ENCODE measurements at places on chromosomes 11 and 22.

GRCh38 chr11:57274904-57275498 lies 38.0 kb upstream of the APLNR start:
- no peak for DNase-seq

GRCh38 chr22:22196018-22196533 lies 48.5 kb upstream of the VPREB1 start:
- no peak for DNase-seq

GRCh38 chr11:7353100-7353499 lies 101.4 kb downstream of the SYT9 start:
- no peak for DNase-seq

GRCh38 chr11:41456269-41456668 lies 3.2 kb downstream of the LRRC4C start:
- DNase-seq: no peak

DNA sequence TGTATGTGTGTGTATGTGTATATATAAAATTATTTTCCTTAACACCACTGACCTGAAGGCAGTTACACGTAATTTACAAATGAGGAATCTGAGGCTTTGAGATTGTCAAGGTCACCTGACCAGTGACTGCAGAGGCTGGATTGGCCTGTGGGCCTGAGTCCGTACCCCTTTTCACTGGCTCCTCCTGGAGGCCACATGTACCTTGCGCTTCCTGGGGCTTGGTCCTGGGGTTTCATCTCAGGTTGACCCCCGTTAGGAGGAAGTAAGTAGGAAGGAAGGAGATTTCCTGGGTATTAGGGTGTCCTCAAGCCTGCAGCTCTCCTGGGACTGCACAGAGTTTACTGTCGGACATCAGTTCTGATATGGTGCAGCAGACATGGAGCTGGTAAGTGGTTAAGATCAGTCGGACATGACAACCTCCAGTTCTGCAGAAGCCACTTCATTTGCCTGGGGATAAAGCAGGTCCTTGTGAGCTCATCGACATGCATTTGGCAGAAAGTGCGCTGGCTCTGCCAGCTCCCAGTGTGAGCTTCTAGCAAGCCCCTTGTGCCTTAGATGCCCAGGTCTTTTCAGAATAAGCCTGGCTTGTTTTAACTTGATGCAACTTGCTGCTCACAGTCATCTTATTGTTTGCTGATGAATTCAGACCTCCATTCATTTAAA lies 36.6 kb downstream of the ST3GAL4 start:
- no peak for DNase-seq

- no peak for DNase-seq
These were observed 107.1 kb downstream of the BCR start for GRCh38 chr22:23287136-23288095.

- DNase-seq: no peak
These were observed 79.9 kb upstream of the GRIK4 start for GRCh38 chr11:120431633-120432032.

GRCh38 chr11:1734641-1735081 lies 15.7 kb downstream of the IFITM10 start:
- no peak for DNase-seq

- no peak for DNase-seq
These were observed 3.1 kb upstream of the PANX3 start for GRCh38 chr11:124608147-124608546.

GRCh38 chr11:121933694-121934093 lies 182.3 kb downstream of the BLID start:
- no peak for DNase-seq

- DNase-seq: no peak
These were observed 35.7 kb upstream of the MUC5AC start for GRCh38 chr11:1121813-1122663.

DNA sequence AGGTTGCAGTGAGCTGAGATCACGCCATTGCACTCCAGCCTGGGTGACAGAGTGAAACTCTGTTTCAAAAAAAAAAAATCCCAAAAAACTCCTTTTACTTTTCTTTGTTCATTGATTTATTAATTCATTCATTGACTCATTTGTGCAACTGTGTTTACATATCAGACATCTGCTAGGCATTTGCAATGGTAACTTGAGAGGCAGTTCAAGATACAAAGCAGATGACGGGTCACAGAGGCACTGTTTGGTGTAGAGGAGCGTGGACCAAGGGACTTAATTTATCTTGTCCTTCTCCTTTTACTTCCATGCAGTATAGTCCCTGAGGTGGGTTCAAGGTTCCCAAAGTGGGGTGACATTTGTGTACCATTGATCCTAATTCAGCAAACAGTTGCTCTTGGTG lies 71.4 kb downstream of the KIAA1671 start:
- no peak for DNase-seq

DNA sequence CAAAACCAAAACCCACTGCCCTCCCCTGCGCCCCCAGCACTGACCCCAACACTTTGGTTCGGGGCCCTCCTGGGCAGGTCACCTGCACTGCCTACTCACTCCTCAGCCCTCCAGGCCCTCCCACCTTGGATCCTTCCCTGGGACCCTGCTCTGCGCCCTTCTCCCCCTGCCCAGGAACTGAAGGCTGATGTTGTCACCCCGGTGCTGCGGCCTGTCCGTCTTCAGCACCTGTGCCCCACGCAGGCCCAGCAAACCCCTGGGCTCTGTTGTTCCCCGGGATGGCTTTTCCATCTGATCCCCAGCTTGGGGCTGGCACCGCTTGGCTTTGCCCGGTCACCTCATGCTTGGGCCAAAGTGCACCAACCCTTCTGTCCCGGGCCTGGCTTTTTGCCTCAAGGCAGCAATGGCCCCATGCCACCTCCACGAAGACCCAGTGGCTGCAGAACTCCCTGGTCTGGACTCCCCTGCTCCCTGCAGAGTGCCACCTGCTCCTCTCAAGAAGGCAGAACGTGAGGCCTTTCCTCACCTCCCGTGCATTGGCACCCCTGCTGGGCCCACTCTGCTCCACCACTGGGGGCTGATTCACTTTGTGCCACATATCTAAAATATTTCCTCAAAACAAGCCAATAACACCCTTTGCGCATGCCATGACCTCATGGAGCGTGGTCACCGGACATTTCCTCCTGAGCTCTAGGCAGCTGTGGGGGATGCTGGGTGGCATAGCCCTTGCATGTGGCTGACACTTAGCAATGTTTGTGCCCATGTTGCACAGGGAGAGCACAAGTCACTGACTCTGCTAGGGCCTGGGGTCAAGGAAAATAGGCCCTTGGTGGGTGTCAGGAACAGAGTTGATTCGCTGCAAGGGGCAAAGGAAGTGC lies 8.8 kb downstream of the PPM1F start:
- no peak for DNase-seq

DNA sequence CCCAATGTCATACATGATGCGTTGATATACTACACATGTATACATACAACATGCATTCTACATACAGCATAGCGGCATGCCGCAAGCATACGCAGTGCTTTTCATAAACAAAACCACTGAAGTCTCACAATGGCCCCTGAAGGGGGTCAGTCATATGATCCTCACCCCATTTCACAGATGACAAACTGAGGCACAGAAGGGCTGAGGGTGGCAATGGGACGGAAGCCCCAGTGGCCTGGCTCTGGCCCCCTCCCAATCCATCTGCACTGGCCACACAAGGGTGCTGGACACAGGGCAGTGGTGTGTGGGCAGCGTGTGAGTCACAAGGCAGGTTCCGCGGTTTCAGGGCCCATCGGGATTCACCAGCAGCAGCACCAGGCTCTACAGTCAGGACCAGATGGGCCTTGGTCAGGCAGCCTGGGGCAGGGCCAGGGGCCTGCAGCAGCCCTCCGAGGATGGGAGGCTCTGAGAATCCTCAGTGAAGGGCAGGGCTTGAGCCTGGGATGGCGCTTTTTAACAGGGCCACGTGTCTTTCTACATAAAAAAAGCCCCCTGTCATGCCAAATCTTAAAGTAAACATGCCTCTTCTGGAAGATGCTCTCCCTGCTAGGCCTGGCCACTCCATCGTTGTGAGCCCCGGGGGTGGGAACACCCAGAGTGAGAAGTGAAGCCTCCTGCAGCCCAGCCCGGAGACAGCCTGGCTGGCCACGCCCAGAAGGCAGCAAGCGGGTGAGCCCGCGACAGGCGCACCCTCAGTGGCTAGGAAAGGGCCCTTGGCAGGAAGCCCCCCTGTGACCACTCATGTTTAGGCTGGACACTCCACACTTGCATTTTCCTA lies 206.5 kb downstream of the CTTN start:
- DNase-seq: no peak

- DNase-seq: no peak
These were observed 8.3 kb upstream of the PIM3 start for GRCh38 chr22:49951986-49952896.

GRCh38 chr11:41284354-41284753 lies 175.1 kb downstream of the LRRC4C start:
- no peak for DNase-seq

DNA sequence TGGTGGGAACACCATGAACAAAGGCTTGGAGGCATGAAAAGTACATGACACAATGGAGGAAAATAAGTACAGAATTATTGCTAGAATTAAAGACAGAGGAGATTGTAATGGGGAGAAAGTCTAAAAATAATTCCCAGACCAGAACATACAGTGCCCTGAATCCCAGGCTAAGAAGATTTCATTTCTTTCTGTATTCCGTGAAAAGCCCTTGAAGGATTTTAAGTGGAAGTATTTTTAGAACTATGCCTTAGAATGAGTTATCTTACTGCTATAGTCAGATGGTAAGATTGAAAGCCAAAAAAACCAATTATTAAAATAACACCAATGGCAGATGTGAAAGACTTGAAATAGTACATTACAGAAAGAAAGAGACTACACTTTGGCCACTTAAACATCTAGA lies 36.1 kb upstream of the SLC5A12 start:
- no peak for DNase-seq

DNA sequence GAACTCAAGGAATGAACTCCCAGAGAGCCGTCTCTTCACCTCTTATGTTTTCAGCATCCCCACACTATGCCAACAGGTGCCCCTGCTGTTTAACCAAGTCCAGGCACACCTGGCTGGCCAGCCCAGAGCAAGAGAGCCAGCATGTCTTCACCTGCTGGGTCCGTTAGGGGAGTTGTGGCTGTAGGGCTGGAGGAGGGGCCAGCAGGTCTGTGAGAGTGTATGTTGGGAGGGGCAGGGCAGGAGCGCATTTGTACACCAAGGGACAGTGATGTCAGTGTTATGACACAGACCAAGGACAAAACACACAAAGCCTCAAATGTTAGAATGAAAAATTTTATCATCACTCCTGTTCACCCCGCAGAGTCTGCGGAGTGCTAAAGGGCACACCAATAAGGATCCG lies 5.8 kb downstream of the PATZ1 start:
- DNase-seq: no peak

DNA sequence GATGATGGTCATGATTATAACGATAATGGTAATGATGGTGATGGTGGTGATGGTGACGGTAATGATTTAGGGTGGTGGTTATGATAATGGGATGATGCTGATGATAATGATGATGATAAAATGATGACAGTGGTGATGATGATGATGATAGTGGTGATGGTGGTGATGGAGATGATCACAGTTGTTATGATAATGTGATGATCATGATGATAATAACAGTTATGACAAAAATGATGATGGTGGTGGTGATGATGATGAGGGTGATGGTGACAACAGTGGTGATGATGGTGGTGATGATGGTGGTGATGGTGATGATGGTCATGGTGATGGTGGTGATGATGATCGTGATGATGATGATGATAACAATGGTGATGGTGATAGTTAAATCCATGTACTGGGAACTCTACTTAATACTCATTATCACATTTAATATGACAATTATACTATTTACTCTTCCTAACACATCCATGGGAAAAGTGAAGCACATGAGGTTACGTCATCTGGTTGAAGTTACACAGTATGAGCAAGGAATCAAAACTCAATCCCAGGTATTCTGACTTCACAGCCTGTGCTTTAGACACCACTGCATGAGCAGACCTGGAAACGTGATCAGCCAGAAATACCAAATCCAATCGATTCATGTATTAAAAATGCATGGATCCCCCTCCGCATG lies 322.2 kb downstream of the BRD1 start:
- DNase-seq: no peak

- DNase-seq: no peak
These were observed 33.0 kb downstream of the LRRC10B start for GRCh38 chr11:61541598-61541997.

GRCh38 chr22:30038219-30038618 lies 42.0 kb upstream of the HORMAD2 start:
- DNase-seq: no peak

GRCh38 chr11:64718084-64718779 lies 4.8 kb downstream of the NRXN2 start:
- DNase-seq: no peak

- no peak for DNase-seq
These were observed 4.7 kb downstream of the C11orf21 start for GRCh38 chr11:2296913-2297622.

DNA sequence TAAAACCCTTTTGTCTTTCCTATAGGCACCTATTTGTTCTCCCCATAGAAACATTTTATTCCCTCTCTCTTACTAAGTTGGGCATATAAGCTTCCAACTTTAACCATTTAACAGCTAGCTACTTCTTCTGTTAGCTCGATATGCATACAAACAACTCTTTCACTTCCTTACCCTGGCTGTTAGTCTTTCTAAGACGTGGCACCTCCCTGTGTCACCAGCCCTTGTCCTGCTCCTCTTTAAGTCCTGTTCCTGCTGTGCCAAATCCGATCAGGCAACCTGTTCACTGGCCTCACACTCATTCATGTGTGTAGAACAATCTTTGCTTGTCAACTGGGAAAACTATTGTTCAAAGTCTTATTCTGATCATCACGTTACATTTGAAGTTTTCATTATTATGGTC lies 1376.1 kb upstream of the TENM4 start:
- no peak for DNase-seq

- no peak for DNase-seq
These were observed 9.3 kb downstream of the TKFC start for GRCh38 chr11:61342207-61342803.

GRCh38 chr11:28699701-28700100 lies 591.5 kb downstream of the METTL15 start:
- DNase-seq: no peak

- DNase-seq: no peak
These were observed 2.0 kb upstream of the SBF1 start for GRCh38 chr22:50476868-50477267.

DNA sequence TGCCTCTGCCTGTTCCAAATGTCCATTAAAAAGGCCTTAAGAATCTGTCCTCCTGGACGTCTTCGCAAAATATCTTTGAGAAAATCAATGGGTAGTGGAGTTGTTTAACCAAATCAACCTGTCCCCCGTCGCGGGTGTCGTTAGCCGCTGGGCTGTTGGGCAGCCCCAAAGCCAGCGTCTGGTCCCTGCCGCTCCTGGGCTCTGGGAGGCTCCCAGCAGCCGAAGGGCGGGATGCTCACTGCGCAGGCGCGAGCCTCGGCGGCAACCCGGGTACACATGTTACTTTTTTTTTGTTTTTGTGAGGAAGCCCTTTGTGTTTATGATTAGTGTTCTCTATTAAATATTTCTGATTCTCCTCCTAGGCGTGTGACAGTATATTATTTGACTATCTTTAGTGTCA lies 12.6 kb downstream of the MMP10 start:
- no peak for DNase-seq

- no peak for DNase-seq
These were observed 16.6 kb upstream of the AMPD3 start for GRCh38 chr11:10438458-10438857.

- DNase-seq: no peak
These were observed 515 bp downstream of the CTR9 start for GRCh38 chr11:10751581-10751940.
